Adrenal gland (tissue), 19 donors: ENCODE measurements at places on chromosomes 7 and 10. TPM values are rescaled to one million over a fixed set of nuclear protein-coding genes. Genes with fewer than 3 reads are reported as not detected.

GRCh38 chr10:9450801-9451200 lies 1396.3 kb downstream of the GATA3 start:
- H3K27me3 ChIP-seq: no peaks in the 10 kb centered on the region
- H3K36me3 ChIP-seq: no peaks in the 10 kb centered on the region
- H3K4me1 ChIP-seq: no peaks in the 10 kb centered on the region
- H3K4me3 ChIP-seq: no peak overlapping the region

GRCh38 chr7:36198854-36199266 lies 45.8 kb downstream of the EEPD1 start:
- no peak overlapping the region for H3K4me3 ChIP-seq
- H3K27me3 ChIP-seq: no peaks in the 10 kb centered on the region
- H3K36me3 ChIP-seq: no peaks in the 10 kb centered on the region
- H3K4me1 ChIP-seq: no peaks in the 10 kb centered on the region
- DNase-seq: no peak

The C7orf33 gene
- not detected for total RNA-seq

GRCh38 chr7:149489391-149490024 lies 8.1 kb downstream of the ZNF746 start:
- H3K27ac ChIP-seq: no peak overlapping the region
- no peaks in the 10 kb centered on the region for H3K27me3 ChIP-seq
- no peak overlapping the region for H3K4me3 ChIP-seq
- H3K36me3 ChIP-seq: peaks cover 69% of the 10 kb centered on the region

GRCh38 chr10:60277656-60278055 lies 112.0 kb downstream of the ANK3 start:
- no peaks in the 10 kb centered on the region for H3K4me1 ChIP-seq
- no peaks in the 10 kb centered on the region for H3K27me3 ChIP-seq
- DNase-seq: no peak

GRCh38 chr10:83965473-83965872 lies 173.8 kb upstream of the GHITM start:
- H3K4me3 ChIP-seq: no peak overlapping the region
- H3K27me3 ChIP-seq: no peaks in the 10 kb centered on the region
- DNase-seq: no peak
- H3K27ac ChIP-seq: no peak overlapping the region
- no peaks in the 10 kb centered on the region for H3K36me3 ChIP-seq

DNA sequence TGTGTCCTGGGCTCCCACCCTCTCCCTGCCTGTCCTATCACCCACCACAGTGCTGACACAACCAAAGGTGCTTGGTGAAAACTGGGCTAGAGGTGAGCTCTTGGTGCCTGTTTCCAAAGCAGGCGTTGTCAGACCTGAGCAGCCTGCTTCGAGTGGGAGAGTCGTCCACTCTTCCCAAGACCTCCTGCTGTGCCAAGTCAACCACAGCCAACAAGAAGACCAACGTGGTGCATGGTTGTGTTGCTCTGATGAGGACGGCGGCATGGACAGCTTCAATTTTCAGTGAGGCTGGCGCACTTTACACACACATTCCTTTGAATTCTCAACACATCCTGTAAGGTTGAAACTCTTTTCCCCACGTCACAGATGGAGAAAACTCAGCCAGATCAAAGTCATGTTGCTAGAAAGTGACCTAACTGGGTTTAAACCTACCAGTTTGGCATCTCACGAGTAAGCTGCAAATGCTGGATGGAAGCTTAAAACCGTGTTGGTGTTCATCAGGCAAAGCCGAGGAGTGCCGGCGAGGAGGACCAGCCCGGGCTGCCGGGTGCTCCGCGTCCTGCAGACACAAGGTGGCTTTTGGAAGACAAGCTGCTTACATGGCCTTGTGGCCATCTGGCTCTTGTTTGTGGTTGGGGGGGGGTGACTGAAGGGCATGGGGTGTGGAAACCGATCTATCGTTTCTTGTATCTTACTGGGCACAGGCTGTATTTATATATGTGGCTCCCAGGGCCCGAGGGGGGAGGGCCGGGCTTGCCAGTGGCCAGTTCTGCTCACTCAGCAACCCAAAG lies 39.3 kb downstream of the INSIG1 start:
- no peak overlapping the region for H3K4me3 ChIP-seq
- no peaks in the 10 kb centered on the region for H3K27me3 ChIP-seq
- H3K27ac ChIP-seq: no peak overlapping the region
- no peaks in the 10 kb centered on the region for H3K4me1 ChIP-seq
- H3K36me3 ChIP-seq: no peaks in the 10 kb centered on the region

GRCh38 chr10:46247808-46248569 lies 38.8 kb upstream of the ANTXRL start:
- no peak overlapping the region for H3K4me3 ChIP-seq
- no peaks in the 10 kb centered on the region for H3K36me3 ChIP-seq
- H3K27ac ChIP-seq: no peak overlapping the region
- no peaks in the 10 kb centered on the region for H3K27me3 ChIP-seq

DNA sequence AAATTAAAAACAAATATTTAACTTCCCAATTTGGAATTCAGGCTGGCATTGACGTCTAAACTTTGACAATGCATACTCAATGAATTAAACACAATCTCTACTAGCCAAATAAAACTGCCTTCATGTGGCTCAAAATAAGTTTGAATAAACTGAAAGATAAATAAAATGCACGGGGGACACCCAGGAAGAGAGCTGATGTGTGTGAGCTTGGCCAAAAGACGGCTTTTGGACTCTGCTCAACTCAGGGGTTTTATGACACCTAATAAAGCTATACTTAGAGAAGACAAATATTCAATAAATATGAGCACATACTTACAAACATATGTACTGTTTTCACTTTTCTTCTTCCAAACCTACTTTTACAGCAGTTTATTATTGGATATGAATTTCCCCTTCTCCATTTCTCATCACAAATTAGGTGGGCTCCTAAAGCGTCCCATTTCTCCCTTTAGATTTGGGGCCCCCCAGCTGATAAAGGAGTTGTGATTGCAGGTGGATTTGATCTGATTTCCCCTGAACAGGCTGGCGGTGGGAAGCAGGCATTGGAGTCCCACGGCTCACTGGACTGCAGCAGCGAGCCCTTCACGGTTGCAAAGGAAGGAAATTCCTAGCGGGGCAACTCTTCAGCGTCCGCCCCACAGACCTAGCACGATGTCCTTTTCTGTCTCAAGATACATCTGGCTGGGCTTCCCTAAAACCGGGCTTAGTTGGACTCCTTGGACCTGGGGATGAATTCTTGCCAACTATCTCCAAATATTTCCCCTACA lies 79.6 kb downstream of the INSIG1 start:
- H3K36me3 ChIP-seq: no peaks in the 10 kb centered on the region
- H3K4me1 ChIP-seq: peaks cover 14% of the 10 kb centered on the region
- no peak overlapping the region for H3K27ac ChIP-seq
- no peak for DNase-seq

The ATG9B gene
- 0.39 TPM for total RNA-seq

DNA sequence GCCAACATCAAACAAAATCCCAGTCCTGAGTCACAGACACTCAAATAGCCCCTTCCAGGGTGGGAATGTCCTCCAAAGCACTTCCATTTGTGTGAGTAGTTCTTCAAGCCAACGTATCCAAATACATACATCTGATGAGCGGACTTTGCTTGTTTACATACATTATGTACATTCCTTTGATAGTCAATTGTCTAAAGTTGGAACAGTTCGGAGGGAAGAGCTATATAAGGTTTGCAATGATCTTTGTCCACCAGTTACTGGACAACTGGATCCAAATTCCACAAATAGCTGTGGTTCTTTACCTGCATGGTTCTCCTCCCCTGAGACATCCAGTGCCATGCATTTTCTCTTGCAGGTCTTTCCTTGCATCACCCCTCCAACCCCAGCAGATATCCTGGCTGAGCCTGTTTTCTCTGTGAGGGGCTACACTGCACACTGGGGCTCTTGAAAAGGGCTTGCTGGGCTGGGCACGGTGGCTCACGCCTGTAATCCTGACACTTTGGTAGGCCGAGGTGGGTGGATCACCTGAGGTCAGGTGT lies 4.7 kb upstream of the MGMT start:
- DNase-seq: no peak
- peaks cover 7% of the 10 kb centered on the region for H3K4me1 ChIP-seq
- no peaks in the 10 kb centered on the region for H3K36me3 ChIP-seq
- no peak overlapping the region for H3K27ac ChIP-seq

- H3K27me3 ChIP-seq: no peaks in the 10 kb centered on the region
- no peaks in the 10 kb centered on the region for H3K36me3 ChIP-seq
- no peak overlapping the region for H3K4me3 ChIP-seq
- H3K4me1 ChIP-seq: peaks cover 25% of the 10 kb centered on the region
- H3K27ac ChIP-seq: no peak overlapping the region
- DNase-seq: no peak
These were observed 14.0 kb upstream of the PCGF5 start for GRCh38 chr10:91206427-91206826.

DNA sequence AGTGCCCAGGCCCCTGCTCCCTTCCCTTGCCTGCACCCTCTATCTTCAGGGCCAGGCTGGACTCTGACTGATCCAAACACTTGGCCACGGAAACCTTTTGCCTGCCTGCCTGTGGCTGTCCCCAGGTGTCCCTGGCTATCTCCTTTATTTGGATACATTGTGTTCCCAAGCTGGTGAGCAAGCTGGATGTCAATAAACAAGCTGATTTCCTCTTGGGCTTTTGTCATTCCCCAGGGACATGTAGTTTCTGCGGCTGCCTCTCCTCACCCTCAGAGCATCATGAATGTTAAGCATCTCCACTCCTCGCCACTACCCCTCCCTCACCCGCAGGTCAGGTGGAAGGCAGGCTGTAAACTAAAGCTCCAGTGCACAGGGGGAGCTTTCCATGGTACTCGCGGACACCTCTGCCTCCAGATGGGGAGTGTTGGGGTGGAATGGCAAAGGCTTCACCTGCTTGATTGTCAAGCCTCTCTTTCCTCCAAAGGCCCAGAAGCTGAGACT lies 6.9 kb downstream of the GHRHR start:
- no peaks in the 10 kb centered on the region for H3K36me3 ChIP-seq
- H3K27ac ChIP-seq: no peak overlapping the region
- no peak for DNase-seq

- H3K4me3 ChIP-seq: no peak overlapping the region
- no peak overlapping the region for H3K27ac ChIP-seq
- no peaks in the 10 kb centered on the region for H3K27me3 ChIP-seq
- H3K4me1 ChIP-seq: no peaks in the 10 kb centered on the region
These were observed 155.9 kb downstream of the SEC23IP start for GRCh38 chr10:120048391-120048790.

GRCh38 chr7:113320419-113320818 lies 202.1 kb upstream of the SMIM30 start:
- no peaks in the 10 kb centered on the region for H3K36me3 ChIP-seq
- H3K27me3 ChIP-seq: no peaks in the 10 kb centered on the region
- no peaks in the 10 kb centered on the region for H3K4me1 ChIP-seq
- no peak overlapping the region for H3K4me3 ChIP-seq

- no peak overlapping the region for H3K4me3 ChIP-seq
- H3K27ac ChIP-seq: no peak overlapping the region
These were observed 306.6 kb downstream of the CAMK1D start for GRCh38 chr10:12655940-12656339.

DNA sequence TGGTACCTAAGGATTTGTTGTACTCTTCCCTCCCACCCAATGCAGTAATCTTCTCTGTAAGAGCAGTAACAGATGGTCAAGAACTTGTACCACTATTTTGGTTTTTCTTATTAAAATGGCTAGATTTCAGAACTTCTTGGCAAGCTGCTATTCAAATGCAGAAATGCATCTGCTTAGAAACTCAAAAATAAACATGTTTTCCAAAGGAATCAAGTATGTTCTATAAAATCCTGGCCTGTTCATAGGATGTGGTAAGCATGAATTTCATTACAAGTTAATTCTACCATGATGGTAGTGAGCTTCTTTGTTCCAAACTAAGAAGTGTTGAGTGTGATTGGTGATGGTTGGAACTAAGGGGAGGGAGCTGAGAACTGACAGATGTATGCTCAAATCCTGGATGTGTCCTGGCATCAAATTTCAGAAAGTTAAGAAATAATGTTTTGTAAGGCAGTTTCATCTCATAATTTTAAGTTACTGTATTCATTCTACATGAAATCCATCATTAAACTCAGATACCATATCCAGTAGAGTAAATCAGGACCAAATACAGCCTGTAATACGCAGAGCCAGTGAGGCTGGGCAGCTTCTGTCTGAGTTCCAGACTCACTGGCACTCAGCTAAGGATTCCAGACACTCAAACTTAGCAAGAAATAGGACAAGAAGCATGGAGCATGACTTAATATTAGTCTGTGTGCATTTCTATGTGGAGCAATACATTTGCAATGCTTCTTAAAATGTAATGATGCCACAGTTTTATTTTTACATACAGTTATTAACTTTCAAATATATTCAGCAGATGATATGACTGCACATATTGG lies 119.6 kb downstream of the TES start:
- H3K4me3 ChIP-seq: no peak overlapping the region
- no peak overlapping the region for H3K27ac ChIP-seq
- no peaks in the 10 kb centered on the region for H3K27me3 ChIP-seq
- no peaks in the 10 kb centered on the region for H3K36me3 ChIP-seq
- no peaks in the 10 kb centered on the region for H3K4me1 ChIP-seq
- DNase-seq: no peak

The WDFY4 gene
- 9.1 TPM for total RNA-seq

The SPDYE2 gene
- not detected for total RNA-seq

The CYP3A7 gene
- not detected for total RNA-seq

GRCh38 chr10:3902809-3903410 lies 117.9 kb upstream of the KLF6 start:
- no peaks in the 10 kb centered on the region for H3K27me3 ChIP-seq
- DNase-seq: no peak

DNA sequence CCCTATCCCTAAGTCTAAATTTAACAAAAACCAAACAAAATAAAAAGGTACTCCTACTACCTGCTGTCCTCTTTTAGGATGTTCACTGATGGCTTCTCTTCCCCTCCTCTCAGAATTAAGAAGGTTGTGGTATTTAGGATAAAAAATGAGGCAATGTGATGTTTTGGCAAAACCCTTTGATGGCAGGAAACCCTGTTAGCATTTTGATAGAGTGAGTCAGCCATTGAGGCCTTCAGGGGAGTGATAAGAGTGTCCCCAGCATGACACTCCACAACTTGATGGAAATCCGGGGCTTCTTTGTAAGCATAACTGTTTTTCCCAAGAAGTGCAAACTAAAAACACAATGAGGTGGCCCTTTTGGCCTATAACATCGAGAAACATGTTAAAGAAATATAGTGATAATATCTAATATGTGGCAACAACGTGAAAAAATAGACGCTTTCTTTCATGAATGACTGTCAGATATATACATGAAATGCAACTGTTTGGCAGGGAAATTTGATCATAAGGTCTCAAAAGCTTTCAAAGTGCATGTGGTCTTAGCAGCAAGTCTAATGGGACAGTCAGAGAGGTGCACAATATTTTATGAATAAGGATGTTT lies 55.0 kb downstream of the PRTFDC1 start:
- H3K4me3 ChIP-seq: no peak overlapping the region
- H3K27me3 ChIP-seq: no peaks in the 10 kb centered on the region
- peaks cover 13% of the 10 kb centered on the region for H3K4me1 ChIP-seq
- H3K36me3 ChIP-seq: no peaks in the 10 kb centered on the region
- H3K27ac ChIP-seq: no peak overlapping the region
- no peak for DNase-seq
